Glutamatergic neuron (in vitro differentiated cells): ENCODE measurements at places on chromosomes 5 and 9.
A peak's percentile ranks its signal among the peaks of the same experiment; 100 is the strongest.

GRCh38 chr5:4306057-4306456 lies 710.4 kb downstream of the IRX1 start:
- no peak for DNase-seq

- no peak for DNase-seq
Measured at GRCh38 chr9:106927916-106928315, 65.0 kb downstream of the ZNF462 start.

GRCh38 chr9:68625559-68625958 lies 79.5 kb upstream of the PIP5K1B start:
- no peak for DNase-seq

GRCh38 chr9:105376893-105377292 lies 70.9 kb upstream of the FSD1L start:
- no peak for DNase-seq

DNA sequence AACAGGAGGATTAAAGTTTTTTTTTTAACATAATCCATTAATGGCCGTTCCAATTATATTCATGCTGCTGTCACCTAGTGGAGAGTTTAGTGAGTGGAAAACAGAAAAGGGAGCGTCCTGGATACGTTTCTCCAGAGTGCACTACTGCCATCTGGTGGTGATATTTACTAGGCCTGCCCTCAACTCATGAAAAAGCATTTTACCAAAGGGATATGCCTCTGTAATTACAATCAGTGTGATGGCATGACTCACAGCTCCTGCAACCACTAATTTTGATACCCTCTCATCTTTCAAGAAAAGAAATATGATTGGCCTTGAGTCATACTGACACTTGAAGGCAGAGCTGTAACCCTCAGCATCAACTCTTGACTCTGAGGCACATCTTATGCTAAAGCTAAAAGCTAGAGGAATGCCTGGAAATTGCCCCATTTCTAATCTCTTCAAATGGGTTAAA lies 20.1 kb downstream of the MINAR2 start:
- DNase-seq, result peak; percentile 60

- no peak for DNase-seq
Measured at GRCh38 chr5:159682623-159683022, 233.7 kb upstream of the ADRA1B start.

GRCh38 chr9:9257999-9258498 lies 1354.8 kb downstream of the PTPRD start:
- no peak for DNase-seq

DNA sequence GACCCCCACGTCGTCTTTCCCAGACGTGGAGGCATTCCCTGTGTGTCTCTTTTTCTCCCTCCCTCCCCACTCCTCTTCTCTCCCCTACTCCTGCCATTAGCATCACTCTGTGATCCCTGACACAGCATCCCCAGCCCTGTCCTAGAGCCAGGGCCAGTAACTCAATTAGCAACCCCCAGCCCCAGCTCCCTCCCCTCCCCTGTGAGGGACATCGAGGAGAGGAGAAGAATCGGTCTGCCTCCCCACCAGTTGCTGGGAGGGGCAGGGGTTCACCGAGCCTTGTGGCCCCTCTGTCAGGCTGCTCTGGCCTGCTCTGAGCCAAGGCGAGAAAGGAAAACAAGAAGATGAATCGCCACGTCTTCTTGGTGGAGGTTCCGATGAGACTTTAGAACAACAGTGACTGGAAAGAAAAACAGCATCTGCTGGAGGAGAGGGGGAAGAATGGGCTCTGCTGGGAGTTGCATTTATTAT lies 123.1 kb downstream of the PAPPA start:
- no peak for DNase-seq

- no peak for DNase-seq
Measured at GRCh38 chr9:69132361-69132760, 41.7 kb upstream of the TJP2 start.

DNA sequence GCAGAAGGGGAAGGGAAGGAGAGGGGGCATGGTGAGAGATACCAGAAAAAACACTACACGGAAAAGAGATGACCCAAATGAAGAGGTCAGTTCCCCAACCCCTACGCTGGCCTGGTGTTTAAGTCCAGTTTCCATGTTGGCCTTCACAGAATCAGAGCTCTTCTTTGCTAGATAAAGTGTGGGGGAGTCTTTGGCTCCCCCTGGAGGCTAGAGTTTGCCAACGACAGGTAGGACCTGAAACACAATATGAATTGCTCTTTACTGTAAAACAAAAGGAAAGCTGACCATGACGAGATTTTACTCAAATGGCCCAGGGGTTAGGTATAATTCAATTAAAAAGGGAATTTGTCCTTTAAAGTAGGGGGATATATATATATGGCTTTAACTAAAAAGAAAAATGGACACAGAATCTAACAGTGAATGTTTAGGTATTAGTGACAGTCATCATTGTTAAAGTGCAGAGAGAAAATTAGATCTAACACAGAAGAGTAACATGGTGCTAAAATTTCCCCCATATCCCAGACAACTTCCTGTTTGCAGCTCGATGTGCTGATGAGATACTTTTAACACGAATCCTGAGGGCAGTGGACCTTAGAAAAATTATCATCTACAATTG lies 92.0 kb downstream of the SV2C start:
- DNase-seq, result peak; percentile 71

GRCh38 chr9:123339666-123340510 lies 16.1 kb upstream of the CRB2 start:
- no peak for DNase-seq

DNA sequence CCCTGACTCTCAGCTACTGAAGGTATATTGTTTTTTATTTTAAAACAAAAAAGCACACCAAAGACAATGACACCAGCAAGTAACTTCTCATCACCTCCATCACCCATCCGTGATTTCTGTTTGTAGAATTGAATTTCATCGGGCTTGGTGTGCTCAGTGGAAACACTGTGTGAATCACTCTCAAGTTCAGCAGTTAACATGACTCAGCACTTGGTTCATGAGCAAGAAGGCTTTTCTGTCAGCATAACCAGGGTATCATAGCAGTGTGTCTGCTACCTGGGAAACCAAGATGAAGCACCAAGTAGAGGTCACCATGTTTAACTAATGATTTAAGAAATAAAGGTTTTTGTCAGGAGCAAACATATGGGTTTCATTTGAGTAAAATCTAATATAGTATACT lies 123.7 kb downstream of the INSYN2B start:
- DNase-seq, result no peak

- no peak for DNase-seq
Measured at GRCh38 chr5:126377424-126377823, 45.8 kb upstream of the GRAMD2B start.

- no peak for DNase-seq
Measured at GRCh38 chr5:40033009-40033408, 608.2 kb upstream of the DAB2 start.

DNA sequence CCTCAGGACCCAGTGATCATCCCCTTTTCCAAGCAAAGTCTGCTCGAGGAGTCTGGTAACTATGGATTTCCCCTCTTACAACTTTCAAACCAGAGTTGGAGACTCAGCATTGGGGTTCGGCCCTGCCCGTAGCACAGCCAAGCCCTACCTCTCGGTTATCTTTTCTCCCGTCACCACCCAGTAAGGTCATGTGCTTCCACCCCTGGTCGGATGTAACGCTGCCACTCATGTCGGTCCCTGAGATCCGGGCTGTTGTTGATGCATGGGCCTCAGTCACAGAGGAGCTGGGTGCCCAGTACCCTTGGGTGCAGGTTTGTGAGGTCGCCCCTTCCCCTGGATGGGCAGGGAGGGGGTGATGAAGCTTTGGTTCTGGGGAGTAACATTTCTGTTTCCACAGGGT lies 1.2 kb downstream of the GALT start:
- no peak for DNase-seq

GRCh38 chr5:172473427-172473826 lies 19.1 kb upstream of the SH3PXD2B start:
- DNase-seq, result no peak

DNA sequence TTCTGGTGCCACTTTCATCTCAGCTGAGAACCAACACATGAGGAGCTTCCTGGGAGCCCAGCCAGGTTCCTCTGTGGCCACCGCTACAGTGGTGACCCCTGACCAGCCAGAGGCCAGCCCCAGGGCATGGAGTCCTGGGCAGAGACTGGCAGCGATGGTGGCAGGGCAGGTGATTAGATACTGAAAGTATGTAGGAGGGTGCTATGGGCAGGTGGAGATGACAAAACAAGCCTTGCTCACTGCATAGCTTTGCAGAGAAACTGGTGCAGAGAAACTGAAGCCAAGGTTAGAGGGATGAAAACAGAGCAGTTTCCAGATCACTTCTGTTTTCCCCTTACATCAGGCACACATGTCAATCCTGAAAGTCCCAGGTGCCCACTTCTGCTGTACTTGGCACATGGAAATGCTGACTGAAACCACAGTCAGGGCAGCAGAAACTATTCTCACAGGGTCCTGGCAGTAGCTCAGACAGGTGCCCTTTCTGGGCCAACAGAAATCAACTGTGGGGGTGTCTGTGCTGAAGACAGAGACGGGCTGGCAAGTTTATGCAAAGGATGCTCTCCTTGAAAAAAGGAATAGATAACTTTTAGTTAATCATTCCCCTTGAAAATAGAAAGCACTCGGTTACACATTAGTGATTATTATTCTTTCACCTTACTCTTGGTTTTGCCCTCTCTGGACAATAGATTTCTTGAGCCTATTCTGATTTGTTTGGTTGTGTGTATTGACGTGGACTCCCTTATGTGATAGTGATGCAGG lies 90.3 kb downstream of the ANKRD55 start:
- DNase-seq, result no peak

GRCh38 chr5:16916262-16916878 lies 19.7 kb downstream of the MYO10 start:
- DNase-seq, result no peak

DNA sequence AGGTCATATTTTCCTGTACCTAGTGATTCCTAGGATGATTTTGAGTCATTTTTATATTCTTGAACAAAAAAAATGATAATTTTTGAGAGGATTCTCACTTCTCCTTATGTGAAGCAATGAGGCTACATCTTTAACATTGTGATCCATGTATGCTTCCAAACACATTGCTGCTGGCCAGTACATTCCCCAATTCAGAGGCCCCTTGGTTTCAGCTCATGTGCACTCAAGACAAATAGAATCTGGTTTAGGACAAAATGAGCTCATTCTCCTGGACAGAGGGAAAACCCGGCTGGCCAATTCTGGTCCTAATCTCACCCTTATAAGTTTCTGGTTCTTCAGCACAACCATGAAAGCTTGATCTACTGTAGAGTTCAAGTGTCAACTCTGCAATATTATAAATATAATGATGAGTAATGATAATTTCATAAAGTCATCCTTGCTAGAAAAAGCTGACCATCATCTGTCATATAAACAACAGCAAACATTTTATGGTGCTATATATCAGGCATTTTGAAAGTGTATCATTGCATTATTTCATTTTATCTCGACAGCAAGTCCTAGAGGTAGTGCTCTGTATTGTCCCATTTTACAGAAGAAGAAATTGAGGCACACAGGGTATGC lies 139.1 kb upstream of the ZNF366 start:
- DNase-seq, result no peak

- DNase-seq, result no peak
Measured at GRCh38 chr9:138120072-138120471, 242.5 kb downstream of the CACNA1B start.

- no peak for DNase-seq
Measured at GRCh38 chr5:161030229-161030628, 178.2 kb upstream of the ATP10B start.

GRCh38 chr5:34627794-34628193 lies 28.3 kb upstream of the RAI14 start:
- DNase-seq, result no peak

DNA sequence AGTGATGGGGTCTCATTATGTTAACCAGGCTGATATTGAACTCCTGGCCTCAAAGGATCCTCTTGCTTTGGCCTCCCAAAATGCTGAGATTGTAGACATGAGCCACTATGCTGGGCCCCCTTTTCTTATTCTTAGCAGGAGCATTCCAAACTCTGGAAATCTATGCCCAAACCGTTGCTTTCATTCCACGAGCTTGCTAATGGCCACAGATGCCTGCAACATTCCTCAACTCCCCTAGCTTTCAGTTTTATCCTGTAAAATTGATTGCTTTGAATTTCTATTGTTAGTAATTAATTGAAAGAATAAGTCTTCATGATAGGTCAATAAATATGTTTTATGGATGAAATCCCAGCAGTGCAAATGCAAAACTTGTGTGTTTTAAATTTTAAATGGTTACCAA lies 564.8 kb upstream of the WWC1 start:
- no peak for DNase-seq

- DNase-seq, result no peak
Measured at GRCh38 chr9:108784998-108785397, 70.8 kb downstream of the ACTL7B start.

DNA sequence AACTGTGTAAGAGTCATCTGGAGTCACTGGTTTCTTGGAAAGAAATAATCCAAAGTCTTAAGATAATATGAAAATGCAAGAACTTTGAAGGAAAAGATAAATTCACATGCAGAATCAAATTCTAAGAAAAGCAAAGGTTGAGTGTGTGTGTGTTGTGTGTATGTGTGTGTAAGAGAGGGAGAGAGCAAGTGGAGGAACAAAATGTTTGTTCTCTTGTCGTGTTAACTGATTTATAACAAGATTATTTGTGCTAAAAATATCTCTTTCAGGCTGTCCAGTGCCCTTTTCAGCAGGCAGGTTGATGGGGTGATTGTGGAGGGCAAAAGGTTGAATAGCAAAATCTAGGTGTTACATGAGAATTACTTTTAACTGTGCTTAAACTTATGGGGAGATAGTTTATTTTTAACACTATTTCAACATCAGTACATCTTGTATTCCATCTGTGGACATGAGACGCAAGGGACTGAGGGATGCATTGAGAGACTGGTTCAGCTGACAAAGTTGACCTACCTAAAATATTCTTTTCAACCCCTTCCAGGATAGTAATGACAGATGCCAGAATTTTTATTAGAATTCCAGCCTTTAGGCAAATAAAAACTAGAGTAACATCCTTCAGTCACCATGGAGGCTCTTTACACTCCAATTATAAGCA lies 342.4 kb upstream of the CD180 start:
- DNase-seq, result no peak

DNA sequence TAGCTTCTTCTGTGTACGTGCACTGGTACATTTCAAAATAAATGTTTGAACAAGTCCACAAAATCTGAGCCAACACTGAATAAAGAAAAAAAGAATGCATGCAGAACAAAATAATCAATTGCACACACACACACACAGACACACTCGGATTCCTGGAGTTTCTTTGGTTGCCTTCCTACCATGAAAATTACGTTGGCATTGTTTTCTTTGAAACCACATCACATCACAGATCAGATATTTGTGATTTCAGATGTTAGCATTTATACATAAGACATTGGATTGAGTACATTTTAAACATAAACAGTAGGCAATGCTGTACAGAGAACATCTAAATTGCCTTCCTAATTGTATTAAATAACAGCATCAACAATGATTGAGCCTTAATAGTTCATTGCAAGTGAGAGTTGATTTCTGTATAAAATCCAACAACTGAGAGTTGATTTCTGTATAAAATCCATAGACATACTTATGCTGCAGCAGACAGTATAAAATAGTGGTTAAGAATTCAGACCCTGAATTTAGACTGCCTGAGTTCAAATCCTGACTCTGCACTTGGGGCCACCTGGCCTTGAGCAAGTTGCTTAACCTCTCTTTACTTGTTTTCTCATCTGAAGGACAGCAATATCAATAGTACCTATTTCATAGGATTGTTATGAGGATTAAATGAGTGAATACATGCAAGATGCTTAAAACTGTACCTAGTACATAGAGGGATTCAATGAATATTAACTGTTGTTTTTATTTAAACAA lies 101.7 kb upstream of the IFNE start:
- no peak for DNase-seq
